ENCODE measurements at places on chromosomes 13 and 19. TPM values are rescaled to one million over a fixed set of nuclear protein-coding genes. Genes with fewer than 3 reads are reported as not detected.

DNA sequence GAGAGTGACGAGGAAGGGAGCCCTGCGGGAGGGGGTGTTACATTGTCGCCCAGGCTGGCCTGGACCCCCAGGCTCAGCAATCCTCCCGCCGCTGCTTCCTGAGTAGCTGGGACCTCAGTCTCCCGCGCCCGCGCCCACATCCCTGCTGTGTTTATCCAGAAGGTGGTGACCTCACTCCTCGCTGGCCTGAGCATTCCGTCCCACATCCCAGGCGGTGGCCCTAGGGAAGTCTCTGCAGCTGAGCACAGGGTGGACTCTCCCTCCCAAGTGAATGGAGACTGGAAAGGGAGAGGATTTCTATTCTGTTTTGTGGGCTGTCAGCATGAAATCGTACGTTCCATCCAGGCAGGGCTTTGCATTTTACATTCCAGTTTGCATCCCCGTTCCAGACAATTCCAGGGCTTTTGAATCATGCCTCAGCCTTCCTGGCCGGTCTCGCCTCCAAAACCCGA, 401 bp upstream of the ZNF765 start:
- DNase-seq, result peak; percentile 6

DNA sequence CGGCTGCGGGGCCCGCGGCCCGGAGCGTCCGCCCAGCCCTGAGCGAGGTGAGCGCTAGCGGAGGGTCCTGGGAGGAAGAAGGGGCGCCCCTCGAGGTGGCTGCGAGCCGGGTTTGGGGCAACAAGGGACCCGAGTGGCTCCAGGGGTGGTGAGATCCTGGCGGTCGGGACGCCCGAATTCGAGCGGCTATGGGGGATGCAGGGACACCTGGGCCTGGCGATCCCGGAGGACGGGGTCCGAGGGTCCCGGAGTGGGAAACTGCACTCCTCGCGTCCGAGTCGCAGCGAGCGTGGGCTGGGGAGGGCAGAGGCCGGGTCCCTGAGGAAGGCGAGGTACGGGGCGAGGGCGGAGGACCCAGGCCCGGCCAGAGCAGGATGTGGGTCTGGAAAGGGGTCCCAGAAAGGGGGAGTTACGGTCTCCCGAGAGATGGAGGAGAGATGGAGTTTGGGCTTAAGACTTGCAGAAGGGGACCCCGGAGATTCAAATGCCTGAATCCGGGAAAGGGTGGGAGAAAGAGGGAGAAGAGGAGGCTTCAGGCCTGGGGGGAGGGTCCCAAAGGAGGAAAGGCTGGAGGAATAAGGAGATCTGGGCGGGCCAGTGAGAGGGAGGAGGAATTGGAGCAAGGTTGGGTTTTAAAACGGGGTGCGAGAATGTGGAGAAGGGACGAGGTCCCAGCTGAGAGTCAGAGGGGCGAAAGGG, 542 bp downstream of the CACNG7 start:
- no peak for DNase-seq

DNA sequence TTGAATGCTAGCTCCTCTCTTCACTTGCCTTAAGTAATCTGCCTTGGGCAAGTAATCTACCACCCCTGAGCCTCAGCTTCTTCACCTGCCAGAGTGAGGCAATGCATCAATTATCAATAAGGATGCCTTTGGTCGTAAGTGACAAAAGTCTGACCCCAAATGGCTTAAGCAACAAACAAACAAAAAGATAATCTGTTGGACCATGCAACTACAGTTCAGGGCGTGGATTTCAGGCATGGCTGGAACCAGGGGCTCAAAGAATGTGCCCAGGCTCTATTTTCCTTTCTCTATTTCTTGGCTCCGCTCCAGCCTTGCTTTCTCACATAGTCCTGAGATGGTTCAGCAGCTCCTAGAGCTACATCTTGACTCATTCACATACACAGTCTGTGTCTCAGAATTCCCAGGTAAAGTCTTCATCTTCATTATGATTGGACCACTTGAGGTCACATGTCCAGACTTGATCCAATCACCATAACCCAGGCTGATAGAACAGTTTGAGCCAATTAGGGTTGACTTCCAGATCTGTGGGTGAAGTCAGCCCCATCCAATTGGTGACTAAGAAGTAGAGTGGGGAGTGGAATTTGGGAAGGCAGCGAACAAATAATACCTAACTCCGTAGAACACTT, 29.6 kb downstream of the ACSBG2 start:
- DNase-seq, result peak; percentile 22

GRCh38 chr19:55368106-55368505, 2.2 kb downstream of the IL11 start:
- DNase-seq, result no peak

SPINT2 gene
- total RNA-seq, result 1.9 TPM

GRCh38 chr19:50320596-50320995, 8.6 kb downstream of the KCNC3 start:
- no peak for DNase-seq

RTBDN gene
- 2.3 TPM for total RNA-seq

ZNF554 gene
- total RNA-seq, result 1.3 TPM

- no peak for DNase-seq
These were observed 305.6 kb downstream of the COG6 start for GRCh38 chr13:39961036-39961435.

DNA sequence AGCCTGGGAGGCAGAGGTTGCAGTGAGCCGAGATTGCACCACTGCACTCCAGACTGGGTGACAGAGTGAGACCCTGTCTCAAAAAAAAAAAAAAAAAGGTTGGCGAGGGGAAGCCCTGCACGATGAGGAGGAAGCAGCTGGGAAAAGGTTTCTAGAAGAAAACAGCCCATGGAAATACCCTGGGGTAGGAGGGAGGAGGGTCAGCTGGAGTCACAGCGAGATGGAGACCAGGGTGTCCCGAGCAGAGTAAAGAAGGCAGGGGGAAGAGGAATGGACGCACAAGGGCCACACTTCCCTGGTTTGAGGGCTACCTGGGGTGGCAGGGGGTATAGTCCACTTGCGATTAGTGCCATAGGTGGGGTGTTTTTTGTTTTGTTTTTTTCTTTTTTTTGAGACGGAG, 6.4 kb downstream of the KANK3 start:
- no peak for DNase-seq

Measured in K562 (cell line).